ENCODE measurements at places on chromosomes 5 and 9.

GRCh38 chr9:100125910-100126309, 26.9 kb downstream of the INVS start:
- DNase-seq: no peak

GRCh38 chr9:22913518-22913917, 466.9 kb downstream of the DMRTA1 start:
- no peak for DNase-seq

DNA sequence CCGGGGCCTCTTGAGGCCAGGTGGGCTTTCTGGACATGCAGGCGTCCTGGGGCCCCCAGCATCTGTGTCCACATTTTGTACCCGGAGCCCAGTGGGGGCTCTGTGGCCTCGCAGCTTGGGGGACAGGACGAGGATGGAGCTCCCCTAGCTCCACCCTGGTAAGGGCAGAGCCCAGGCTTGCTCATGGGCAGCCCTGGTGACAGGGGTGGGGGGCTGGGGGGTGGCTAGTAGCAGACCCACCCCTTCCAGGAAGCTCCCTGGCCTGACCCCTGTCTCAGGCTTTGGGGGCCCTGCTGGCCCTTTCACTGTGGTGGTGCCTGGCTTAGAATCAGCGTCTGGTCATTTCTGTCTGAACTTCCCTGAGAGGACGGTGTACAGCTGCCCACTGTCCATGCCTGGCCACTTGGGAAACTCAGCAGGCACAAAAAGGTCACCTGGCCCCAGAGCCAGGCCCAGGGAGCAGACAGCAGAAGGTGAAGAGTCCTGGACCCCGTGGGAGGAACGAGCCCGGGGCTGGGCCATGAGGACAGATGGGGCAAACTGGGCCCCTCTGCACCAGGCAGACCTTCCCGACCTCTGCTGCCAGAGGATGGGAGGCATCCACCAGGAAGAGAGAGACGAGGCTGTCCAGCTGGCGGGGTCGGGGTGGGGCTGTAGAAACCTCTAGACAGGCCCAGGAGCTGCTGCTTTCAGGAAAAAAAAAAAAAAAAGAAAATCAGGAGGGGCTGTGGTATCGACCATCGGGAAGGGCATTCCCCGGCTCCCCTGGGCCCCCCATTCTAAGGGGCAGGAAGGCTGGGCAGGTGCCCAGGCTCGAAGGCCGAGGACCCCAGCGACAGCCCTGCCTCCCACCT, 52.8 kb downstream of the EXD3 start:
- no peak for DNase-seq

GRCh38 chr9:133918111-133918813, 73.9 kb downstream of the VAV2 start:
- no peak for DNase-seq
